ENCODE measurements at places on chromosomes 1 and 21.

GRCh38 chr1:184027826-184028695, 9.5 kb downstream of the COLGALT2 start:
- DNase-seq, result no peak

DNA sequence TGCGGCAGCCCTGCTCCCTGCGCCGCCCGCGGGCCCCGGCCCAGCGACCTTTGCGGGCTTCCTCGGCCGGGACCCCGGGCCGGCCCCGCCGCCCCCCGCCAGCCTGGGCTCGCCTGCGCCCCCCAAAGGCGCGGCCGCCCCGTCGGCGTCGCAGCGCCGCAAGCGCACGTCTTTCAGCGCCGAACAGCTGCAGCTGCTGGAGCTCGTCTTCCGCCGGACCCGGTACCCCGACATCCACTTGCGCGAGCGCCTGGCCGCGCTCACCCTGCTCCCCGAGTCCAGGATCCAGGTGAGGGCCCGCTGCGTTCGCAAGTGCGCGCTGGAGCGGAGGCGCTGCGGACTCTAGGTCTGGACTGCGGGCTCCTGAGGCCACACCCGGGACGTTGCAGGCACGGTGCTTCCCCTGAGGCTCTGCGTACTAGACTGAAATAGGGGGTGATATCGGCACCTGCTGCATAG, 351 bp downstream of the MIXL1 start:
- DNase-seq, result no peak

DNA sequence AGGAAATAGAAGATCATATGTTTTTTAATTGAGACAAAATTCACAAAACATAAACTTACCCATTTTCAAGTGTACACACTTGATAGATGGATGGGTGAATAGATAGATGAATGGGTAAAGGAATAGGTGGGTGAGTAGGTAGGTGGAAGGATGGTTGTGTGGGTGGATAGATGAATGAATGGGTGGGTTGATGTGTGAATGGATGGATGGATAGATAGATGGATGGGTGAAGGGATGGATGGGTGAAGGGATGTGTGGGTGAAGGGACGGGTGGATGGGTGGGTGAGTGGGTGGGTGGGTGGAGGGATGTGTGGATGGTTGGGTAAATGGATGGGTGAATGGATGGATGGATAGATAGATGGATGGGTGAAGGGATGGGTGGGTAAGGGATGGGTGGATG, 86.1 kb upstream of the KCND3 start:
- no peak for DNase-seq

GRCh38 chr1:41616563-41616962, 132.1 kb upstream of the EDN2 start:
- DNase-seq, result no peak

- DNase-seq, result peak; percentile 57
These were observed at the start of gene HPDL for GRCh38 chr1:45326627-45327623. HPDL (plus strand) TSS chr1:45326895; CDS start chr1:45327149, 254 bp downstream.

GRCh38 chr1:246338098-246338497, 169.0 kb downstream of the SMYD3 start:
- DNase-seq, result no peak

- no peak for DNase-seq
These were observed 186.8 kb upstream of the C1orf174 start for GRCh38 chr1:4086921-4087320.

- no peak for DNase-seq
These were observed 106.5 kb upstream of the GADD45A start for GRCh38 chr1:67578397-67579020.

GRCh38 chr21:45386728-45387371, 18.1 kb upstream of the COL18A1 start:
- DNase-seq, result no peak

DNA sequence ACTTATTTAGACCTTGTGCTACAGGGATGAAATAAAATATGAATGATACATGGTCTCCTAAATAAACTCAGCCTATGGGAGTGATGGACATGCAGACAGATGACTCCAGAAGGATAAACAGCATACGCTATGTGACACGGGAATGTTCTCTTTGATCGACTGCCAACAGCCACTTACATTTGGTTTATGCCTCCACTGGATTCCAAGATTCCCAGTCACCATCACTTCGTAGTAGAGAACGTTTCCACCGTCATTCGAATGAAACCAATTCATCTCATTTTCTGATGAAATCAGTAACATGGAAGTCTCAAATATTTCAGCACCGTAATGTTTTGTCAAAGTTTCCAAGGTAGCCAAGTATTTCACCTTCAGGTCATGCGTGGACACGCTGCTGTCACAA, 99.7 kb downstream of the JAK1 start:
- DNase-seq, result no peak

DNA sequence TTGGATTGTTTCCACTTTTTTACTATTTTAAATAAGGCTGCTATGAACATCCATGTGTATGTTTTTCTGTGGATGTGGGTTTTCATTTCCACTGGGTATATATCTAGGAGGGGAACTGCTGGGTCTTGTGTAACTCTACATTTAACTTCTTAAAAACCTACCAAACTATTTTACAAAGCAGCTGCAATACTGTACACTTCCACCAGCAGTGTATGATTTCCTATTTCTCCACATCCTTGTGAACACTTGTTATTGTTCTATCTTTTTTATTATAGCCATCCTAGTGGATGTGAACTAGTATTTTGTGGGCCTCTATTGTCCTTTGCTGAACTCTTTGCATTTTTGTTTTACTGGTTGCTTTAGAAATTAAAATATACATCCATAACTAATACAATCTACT, 33.4 kb downstream of the DIPK1A start:
- no peak for DNase-seq

DNA sequence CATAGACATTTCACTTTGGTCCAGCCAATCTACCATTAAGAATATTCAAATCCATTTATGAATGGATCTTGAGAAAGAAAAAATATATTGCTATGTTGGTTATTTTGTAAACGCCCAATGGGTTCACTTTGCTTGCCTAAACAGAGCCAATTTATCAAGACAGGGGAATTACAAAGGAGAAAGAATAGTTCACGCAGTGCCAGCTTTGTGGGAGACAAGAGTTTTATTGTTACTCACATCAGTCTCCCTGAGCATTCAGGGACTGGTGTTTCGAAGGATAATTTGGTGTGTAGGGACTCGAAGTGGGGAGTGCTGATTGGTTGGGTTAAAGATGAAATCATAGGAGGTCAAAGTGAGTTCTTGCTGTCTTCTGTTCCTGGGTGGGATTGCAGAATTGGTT, 135.3 kb downstream of the GABPA start:
- DNase-seq, result no peak

DNA sequence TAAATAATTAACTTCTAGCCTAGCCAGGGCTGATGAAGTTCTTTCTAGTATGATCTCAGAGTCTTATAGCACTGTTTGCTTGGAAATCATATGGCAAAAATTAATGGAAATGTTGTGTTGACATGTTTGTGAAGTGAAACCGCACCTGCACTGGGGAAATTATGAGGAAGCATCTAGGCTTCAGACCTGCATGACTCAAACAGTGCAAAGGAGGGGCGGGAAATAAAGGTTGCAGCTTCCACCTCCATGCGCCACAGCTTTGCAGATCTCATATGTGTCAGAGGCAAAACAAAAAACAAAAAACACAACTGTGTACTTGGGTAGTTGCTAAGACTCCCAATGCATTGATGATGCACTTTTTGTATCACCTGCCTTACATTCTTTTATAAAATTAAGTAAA, 1080.6 kb downstream of the PLA2G4A start:
- no peak for DNase-seq

DNA sequence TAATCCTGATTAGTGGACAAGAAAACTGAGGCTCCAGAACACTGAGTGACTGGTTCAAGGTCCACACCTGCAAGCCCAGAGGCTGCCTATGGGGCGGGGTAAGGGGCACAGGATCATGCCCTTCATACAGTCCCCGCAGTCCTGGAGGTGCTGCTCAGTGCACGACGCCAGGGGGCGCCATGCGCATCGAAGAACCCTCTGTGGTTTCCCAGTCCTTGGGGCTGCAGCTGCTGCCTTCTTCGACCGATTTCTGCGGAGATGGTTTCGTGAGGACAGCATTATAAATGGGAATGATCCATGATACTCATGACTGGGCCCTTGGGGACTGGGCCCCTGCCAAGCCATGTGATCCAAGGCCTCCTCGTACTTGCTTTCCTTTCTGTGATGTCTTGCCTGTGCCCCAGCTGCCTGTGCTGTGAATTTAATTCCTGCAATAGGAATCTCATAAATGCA, 37.1 kb upstream of the ARHGEF10L start:
- no peak for DNase-seq

DNA sequence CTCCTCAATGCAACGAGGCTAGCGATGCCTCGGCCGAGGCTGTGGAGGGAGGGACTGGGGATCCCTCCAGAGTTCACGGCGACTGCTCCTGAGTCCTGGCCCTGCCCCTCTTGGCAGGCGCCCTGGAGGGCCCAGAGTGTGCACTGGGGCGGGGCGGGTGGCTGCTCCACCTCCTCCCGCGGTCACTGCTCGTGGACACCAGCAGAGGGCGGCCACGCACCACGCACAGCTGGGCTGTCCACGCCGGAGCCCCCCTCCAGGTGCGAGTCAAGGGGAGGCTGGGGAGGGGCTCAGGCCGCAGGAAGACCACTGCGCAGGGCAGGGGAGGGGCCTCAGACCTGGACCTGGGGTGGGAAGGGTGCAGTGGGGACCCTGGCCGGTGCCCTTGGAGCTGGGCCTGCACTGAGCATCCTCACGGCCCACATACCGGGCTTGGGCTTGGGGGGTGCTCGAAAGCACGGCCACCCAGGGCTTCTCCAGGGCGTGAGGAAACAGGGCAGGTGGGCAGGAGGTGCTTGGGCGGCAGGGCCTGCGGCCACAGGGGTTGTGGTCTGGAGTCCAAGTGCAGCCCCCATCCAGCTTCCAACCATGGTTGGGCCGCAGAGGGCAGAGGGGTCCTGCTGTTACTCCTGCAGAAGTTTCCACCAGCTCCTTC, 20.6 kb upstream of the TTC34 start:
- no peak for DNase-seq

- no peak for DNase-seq
These were observed 149.2 kb downstream of the CLIC6 start for GRCh38 chr21:34817821-34818661.

- DNase-seq, result no peak
These were observed 189.0 kb upstream of the DAB1 start for GRCh38 chr1:57612833-57613232.

- DNase-seq, result no peak
These were observed 142.6 kb downstream of the PEX14 start for GRCh38 chr1:10617318-10617717.

Measured in activated CD8-positive, alpha-beta memory T cell treated with anti-CD3 and anti-CD28 coated beads for 4 hours (primary cell).